Osteoblast (primary cell): ENCODE measurements at places on chromosomes 16 and 17. TPM values are rescaled to one million over a fixed set of nuclear protein-coding genes. Genes with fewer than 3 reads are reported as not detected.

Gene CCL4L2
- total RNA-seq, result not detected in 2 replicates

Gene CIAO3
- total RNA-seq, result 32.2 and 35.1 TPM in 2 replicates

Gene BAIAP3
- total RNA-seq, result under 0.01 and 0.29 TPM in 2 replicates

Gene KRTAP1-5
- total RNA-seq, result 25.0 and 31.8 TPM in 2 replicates

Gene CBX2
- 0.88 and 1.1 TPM in 2 replicates for total RNA-seq

Gene NRN1L
- 0.29 TPM in 1 of 2 replicates, not detected in the other for total RNA-seq

Gene SLX1A
- 19.9 and 23.3 TPM in 2 replicates for total RNA-seq

Gene PLA2G10
- not detected in 2 replicates for total RNA-seq

Gene FN3K
- total RNA-seq, result 2.9 and 4.4 TPM in 2 replicates

Gene KRT9
- total RNA-seq, result not detected in 2 replicates

Gene TAT
- total RNA-seq, result under 0.01 TPM in 1 of 2 replicates, not detected in the other

Gene CORO7
- 9.7 and 17.7 TPM in 2 replicates for total RNA-seq
